ENCODE measurements at places on chromosomes 4 and X.

GRCh38 chr4:80196259-80196921, 913 bp upstream of the PRDM8 start:
- DNase-seq = no peak

DNA sequence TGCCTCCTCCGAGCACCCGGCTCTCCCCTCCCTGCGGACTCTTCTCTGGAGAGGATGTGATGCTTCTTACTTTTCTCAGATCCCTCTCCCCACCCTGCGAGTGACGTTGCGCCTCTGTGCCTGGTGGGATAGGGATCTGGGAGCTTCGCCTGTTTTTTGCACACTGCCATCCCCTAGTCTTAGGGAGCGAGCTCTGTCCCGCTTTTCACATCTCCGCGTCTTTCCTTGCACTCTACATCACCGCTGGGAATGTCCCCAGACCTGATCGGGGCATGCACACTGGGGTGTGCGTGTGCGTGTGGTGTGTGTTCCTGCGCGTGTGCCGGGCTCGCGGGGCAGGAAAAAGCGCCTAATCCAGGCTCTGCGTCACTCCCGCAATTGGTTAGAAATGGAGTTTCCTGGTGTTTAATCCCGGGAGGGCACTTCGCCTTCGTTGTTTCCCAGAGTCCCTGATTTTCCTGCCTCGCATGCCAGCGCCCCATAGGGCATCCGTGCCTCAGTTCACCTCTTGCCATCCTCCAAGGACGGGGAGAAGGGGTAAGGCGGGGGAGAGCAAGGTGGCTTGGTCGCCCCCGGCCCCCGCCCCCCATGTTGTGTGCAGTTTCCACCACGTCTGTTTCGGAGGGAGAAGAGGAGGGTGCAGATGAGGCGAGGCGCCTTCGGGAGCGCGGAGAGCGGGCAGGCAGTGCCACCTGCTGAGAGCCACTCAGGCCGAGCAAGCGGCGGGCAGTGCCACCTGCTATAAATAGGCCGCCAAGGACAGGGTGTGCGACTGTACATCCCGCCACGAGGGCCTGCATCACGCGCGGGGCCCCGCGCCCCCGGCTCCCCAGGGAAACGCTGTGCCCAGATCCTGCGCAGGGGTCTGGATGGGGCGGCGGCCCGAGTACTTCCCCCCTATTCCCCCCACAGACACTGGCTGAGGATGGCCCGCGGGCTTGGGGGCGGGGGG, 759 bp upstream of the TBC1D1 start:
- DNase-seq = peak; percentile 51

- no peak for DNase-seq
Observed at GRCh38 chr4:109846395-109847098, 1.4 kb upstream of the LRIT3 start.

GRCh38 chrX:107154787-107155620, 36.4 kb upstream of the RBM41 start:
- DNase-seq = no peak

GRCh38 chr4:167868163-167868562, 224.2 kb upstream of the ANXA10 start:
- DNase-seq = no peak

DNA sequence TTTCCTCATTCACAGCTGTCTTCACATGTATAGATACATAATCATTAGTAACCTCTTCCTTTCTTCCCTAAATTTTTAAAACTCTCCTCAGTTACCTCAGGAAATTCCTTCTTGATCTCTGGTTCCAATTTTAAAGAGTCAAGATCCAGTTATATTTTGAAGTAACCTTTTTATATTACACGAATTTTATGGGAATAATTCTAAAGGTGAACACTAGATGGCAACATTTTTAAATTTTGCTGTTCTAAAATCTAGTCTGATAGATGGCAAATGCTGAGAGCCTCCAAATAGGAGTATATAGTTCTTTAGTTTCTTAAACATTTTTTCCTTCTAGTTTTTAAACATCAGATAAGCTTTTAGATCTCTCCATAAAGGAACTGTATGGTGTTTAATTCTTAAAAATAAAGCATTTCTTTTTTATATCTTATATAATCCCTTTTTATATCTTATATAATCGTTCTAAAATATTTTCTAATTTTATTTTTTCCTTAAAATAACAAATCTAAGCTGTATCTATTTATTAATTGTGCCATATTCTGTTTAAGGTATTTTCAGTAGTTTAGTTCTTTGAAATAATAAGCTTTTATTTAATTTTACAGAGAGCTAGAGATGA, 37.9 kb upstream of the PAPSS1 start:
- DNase-seq = no peak
